ENCODE measurements at places on chromosomes 3 and 15.

GRCh38 chr3:127266186-127266585 is 21.7 kb downstream of the PRR20G start:
- DNase-seq = no peak

DNA sequence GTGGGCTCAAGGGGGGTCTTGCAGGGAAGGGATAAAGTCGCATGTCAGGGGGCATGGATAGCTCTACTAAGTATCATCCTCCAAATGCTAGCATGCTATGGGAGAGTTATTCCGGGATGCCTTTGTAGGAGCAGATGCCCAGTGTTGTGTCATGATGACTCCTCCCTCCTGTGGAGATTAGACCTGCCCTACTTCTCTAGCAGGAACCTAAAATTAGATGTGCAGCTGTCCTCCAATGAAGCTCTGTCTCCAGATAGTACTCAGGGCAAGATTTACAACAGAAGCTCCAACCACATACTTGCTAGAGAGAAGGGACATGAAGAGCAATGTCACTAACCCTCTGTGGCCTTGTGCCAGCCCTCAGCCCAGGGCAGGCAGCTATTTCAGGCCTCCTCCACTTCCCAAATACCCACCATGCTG is 82.5 kb downstream of the AGBL1 start:
- DNase-seq = no peak

DNA sequence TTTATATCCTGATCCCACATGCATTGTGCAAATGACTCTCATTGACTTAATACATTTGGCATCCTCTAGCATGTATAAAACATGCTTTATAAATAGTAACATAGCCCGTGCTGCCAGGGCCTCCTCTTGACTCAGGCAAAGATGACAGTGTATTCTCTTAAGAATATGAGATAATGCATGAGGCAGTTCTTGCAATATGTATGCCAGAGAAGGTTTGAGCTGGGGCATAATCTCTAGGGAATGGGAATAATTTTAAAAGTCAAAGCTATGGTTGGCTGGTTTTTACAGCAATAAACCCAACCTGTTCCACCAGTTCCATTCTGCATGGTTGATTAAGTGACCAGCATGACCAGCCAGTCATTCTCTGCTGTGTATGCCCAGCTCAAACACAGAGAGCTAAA is 179.0 kb upstream of the PFN2 start:
- no peak for DNase-seq

GRCh38 chr3:134149286-134149685 is 101.4 kb downstream of the RYK start:
- no peak for DNase-seq

- no peak for DNase-seq
These were observed 11.4 kb upstream of the OCA2 start for GRCh38 chr15:28110481-28110881.

DNA sequence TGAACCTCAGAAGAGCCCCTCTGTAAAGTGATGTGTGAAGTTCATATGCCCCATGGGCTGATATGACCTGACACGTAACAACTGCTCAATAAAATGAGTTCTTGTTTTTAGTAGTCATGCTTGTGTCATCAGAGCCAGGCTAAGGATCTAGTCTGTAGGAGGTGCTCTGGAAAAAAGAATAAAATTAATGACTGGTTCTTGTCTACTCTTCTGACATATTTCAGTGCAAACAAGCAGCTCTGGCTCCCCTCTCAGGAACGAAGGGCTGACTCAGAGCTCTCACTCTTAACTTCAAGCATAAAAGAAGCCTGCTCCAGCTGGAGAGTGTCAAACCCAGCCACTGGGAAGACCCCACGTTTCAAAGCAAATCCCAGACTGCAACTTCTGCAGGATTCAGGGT is 77.0 kb downstream of the LRIG1 start:
- DNase-seq = no peak

- no peak for DNase-seq
These were observed 62.8 kb upstream of the LEKR1 start for GRCh38 chr3:156763386-156763785.

- no peak for DNase-seq
These were observed 49.3 kb upstream of the CA12 start for GRCh38 chr15:63430766-63431451.

DNA sequence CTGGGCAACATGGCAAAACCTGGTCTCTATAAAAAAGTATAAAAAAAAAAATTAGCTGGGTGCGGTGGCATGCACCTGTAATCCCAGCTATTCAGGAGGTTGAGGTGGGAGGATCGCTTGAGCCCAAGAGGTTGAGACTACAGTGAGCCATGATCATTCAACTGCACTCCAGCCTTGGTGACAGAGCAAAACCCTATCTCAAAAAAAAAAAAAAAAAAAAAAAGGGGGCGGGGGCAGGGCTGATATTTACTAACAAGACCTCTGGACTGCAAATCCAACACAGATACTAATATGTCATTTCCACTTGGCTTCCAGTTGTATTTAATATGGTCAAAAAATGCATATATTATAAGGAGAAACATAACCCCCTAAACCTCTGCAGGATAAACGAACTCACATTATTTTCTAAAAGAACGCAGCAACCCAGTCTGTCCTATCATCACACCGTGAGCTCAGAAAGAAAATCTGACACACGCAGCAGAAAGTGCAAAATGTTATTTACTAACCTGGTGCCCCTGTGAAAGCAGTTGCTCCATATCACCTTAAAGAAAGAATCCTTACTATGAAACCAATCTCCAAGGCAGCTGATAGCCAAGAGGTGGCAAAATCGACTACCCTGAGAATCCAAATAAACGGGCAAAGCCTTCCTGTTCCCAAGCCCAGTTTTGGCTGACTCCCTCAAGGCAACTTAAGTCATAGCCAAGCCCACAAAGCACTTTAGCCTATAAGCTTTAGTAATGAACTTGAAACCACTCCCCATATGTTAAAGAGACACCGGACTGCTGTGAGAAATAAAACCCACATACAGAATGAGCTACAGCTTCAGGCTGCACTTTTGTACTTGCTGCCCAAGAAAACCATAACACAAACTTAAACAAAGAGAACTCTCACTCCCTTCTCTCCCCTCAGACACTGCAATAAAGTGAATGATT is 39.3 kb downstream of the PLD1 start:
- no peak for DNase-seq

DNA sequence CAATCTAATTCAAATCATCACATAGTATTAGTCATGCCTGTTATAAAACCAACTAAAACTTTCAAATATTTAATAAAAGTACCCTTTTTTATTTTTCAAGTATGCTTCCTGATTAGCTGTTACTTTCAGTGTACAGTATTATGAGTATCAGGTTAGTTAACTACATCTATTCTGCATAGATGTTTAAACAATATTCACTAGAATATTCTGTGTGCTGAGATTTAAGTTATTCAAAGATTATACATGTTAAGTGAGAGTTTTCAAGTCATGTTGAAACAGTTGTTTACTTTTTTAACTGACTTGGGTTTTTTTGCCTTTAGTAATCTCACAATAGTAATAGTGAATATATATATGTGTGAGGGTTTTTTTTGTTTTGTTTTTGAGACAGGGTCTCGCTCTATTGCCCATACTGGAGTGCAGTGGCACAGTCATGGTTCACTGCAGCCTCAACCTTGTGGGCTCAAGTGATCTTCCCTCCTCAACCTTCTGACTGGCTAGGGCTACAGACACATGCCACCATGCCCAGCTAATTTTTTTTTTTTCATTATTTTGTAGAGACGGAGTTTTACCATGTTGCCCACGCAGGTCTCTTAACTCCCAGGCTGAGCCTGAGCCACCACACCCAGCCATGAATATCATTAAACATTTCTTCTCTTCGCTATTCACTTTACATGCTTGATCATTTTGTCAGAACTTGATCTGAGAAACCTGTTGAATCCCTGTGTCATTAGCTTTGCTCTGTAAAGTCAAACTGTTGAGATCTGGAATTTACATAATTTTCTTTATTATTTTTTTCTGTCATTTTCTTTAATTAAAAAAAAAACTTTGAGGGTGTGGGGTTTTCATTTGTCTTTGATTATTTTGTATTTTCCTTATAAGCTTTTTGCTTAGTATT is 286.2 kb upstream of the UBE2E1 start:
- no peak for DNase-seq

GRCh38 chr3:186502966-186503712 is 41.0 kb downstream of the CRYGS start:
- DNase-seq = no peak

GRCh38 chr15:47951781-47952180 is 169.0 kb upstream of the SLC24A5 start:
- DNase-seq = no peak

DNA sequence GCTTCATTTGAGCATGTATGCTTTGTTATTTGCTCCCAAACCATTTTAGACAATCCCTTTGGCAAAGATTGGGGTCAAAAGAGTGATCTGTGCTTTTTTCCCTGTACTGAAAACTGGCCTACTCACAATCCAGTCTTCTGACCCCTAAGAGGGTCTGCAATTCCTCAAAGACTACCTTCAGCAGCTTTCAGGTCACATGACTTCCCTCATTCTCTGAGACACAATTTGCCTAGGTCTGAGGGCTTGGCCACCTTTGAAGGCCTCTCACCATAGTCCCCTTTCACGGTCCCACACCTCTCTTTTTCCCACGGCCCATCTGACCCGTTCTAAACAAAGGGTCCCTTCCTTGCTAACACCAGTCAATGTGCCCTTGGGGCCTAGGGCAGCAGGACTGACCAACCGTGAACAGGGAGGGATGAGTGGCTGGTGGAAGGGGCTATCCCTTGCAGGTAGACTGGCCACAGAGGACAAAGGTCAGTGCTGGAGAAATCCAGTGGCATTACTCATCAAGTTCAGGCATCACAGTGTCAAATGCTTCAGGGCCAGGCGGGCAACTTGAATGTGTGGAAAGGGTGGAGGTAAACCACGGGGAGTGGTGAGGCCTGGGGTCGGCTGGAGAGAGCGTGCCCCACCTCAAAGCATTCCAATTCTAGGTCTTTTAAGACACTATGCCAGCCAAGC is 10.8 kb downstream of the RASL12 start:
- DNase-seq = no peak

- DNase-seq = no peak
These were observed 68.8 kb downstream of the CHDH start for GRCh38 chr3:53777468-53777867.

GRCh38 chr3:145492456-145492855 is 668.5 kb downstream of the PLOD2 start:
- no peak for DNase-seq

DNA sequence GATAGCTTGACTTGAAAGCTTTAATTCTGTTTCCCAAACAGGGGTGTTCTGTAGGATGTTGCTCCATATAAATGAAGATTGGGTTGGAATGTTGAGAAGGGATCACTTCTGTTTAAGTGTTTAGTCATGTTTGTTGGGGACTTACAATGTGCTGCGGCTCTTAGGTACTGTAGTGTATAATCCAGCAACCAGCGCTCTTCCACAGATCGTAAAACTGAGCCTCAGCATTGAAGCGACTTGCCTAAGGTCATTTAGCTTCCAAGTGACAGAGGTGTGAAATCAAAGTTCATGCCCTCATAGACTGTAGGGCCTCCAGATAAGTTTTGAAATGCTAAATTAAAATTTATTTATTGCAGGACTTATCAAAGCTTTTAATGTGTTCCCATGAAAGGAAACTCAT is 1.8 kb downstream of the MKRN2 start:
- DNase-seq = no peak

GRCh38 chr3:59576606-59577005 is 526.8 kb upstream of the CFAP20DC start:
- no peak for DNase-seq

DNA sequence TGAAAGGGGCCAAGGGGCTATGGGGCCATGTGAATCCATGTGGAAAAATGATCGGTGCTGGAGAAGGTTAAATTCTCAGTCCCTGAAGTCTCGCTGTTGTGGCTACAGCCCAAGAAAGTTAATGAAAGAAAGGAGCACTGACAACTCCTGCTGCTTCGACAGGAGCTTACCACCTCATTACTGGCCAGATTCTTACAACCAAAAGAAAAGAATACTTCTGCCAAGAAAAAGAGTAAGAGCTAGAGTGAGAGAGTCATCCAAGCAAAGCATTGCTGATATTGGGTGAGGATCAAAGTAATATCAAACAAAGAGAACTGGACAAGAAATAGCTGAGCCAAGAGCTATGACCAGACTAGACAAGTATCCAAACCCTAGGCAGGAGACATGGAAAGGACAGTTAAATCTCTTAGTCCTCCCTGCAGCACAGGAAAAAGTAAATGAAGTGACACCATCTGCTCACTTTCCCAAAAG is 348.4 kb upstream of the PLSCR5 start:
- DNase-seq = no peak

- no peak for DNase-seq
These were observed 34.3 kb downstream of the TLE3 start for GRCh38 chr15:70063261-70063925.

DNA sequence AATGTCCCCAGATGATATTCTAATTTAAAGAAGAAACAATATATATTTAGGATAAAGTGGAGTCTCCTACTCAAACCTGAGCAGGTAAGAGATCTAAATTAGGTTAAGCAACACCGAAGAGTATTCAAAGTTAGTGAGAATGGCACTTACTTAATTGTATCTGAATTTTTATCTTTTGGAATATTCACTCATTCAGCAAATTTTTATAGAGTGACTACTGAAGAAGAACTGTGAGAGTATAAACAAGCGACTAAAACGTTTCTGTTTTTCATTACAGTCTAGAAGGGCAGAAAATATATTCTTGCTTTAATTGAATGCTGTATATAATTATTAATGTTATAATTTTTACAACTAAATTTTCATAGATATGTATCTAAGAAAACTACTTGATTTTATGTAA is 567.7 kb upstream of the TBL1XR1 start:
- no peak for DNase-seq

DNA sequence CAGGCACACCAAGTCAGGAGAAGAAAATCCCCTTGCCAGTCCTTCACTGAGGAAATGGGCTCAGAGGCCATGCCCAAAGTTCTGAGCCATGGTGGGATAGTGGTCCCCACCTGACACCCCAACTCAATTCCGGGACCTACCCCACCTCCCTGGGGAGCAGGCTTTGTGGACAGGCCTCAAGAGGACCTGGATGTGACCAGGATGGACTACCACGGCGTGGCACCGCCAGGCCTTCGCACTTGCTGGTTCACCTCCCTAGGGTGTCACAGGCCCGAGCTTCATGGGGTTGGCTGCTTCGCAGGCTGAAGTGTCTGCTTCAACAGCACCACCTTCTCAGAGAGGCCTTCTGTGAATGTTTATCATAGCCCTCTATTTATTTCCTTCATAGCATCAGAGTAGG is 31.7 kb downstream of the POC1A start:
- no peak for DNase-seq

GRCh38 chr3:105542282-105543019 is 175.7 kb downstream of the ALCAM start:
- DNase-seq = no peak

DNA sequence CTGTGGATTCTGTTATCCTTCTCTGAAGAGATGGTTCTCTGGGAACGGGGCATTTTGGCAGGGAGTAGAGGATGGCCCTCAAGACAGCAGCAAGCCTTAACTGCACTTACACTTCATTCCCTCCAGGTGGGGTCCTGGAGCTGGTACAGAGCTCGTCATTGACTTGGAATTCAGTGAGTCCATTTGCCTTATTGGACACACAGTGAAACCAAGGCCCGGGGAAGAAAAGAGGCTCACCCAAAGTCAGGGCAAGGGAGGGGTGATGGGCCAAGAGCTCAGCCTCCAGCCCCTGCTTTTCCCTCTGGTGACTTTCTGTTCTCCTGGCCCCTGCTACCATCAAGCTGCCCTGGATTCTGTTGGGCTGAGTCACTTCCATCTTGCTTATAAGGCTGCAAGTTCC is 125.6 kb downstream of the ETFA start:
- DNase-seq = no peak

- DNase-seq = no peak
These were observed 295.2 kb upstream of the THBS1 start for GRCh38 chr15:39285663-39286062.

Data from caudate nucleus (tissue), 63 donors.